ENCODE measurements at places on chromosomes 1 and 21.

DNA sequence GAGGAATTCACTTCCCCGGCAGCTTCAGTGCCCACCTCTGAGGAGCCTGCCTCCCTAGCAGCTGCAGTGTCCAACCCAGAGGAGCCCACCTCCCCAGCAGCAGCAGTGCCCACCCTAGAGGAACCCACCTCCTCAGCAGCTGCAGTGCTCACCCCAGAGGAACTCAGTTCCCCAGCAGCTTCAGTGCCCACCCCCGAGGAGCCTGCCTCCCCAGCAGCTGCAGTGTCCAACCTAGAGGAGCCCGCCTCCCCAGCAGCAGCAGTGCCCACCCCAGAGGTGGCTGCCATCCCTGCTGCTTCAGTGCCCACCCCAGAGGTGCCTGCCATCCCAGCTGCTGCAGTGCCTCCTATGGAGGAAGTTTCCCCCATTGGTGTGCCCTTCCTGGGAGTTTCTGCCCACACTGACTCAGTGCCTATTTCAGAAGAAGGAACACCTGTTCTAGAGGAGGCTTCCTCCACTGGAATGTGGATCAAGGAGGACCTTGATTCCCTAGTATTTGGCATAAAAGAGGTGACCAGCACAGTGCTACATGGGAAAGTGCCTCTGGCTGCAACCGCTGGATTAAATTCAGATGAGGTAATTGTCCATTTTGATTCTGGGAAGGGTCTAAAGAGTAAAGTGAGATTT is 77.4 kb upstream of the BMP8A start:
- DNase-seq = no peak

GRCh38 chr21:30839304-30839703 is 9.7 kb upstream of the KRTAP7-1 start:
- DNase-seq = no peak

DNA sequence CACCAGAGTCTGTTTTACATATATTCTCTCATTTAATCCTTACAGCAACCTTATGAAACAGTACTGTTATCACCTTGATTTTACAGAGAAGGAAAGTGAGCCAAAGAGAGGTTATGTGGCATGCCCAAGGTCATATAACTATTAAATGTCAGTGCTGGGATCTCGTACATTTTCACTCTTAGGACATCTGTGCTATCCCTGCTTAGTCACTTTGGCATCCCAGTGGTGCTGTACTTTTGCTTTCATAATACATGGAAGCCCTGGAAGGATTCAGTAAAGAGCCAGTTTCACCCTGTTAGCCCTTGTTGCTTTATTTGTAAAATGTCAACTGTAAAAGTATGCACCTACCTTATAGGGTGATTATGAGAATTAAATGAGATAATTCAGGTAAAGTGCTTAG is 104.4 kb downstream of the NFIA start:
- DNase-seq = no peak

GRCh38 chr1:113990530-113990929 is 11.3 kb downstream of the OLFML3 start:
- DNase-seq = no peak

DNA sequence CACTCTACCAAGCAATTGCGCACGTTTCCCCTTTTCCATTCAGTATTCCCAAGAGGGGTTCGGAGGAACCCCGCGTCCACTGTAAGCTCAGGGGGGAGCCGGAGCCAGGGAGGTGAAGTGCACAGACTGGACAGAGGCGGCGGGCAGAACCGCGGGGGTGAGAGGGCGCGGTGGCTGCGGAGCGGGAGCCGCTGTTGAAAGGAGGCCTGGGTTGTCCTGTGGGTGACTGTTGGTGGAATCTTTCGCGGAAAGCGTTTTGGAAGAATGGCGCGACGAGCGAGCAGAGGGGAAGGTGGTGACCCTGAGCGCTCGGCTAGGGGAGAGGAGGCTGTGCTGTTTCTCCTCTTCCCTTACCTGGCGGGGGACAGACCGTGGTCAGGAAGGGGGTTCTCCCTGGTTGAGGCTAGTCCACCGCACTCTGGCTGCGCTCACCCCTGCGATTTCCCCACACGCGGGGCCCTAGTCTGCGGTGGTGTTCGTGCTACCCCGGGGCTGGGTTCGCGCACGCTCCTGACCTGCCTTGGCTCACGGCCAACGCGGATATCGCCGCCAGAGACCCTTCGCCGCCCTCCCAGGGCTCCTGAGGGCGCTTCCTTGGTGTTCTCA is 92.8 kb downstream of the PRKAB2 start:
- no peak for DNase-seq

DNA sequence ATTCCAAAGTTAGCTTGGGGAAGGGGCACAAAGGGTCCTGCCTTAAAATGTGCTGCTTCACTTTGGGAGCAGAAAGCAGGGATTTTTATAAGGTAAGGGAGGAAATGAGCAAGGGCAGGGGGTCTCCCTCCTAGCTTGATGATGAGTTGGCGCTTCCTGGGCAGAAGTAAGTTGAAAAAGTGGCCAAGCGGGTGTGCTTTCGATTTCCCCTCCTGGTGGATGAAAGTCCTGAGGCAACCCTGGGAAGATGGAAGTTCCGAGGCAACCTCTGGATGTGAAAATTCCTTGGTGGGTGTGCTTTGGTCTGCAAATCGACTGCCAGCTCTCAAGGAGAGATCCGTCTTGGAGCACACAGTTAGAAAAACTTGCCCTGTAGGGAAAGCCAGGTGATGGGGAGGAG is 41.7 kb upstream of the CD2 start:
- no peak for DNase-seq

- no peak for DNase-seq
These were observed 2.2 kb downstream of the MYCBP start for GRCh38 chr1:38870996-38871395.

DNA sequence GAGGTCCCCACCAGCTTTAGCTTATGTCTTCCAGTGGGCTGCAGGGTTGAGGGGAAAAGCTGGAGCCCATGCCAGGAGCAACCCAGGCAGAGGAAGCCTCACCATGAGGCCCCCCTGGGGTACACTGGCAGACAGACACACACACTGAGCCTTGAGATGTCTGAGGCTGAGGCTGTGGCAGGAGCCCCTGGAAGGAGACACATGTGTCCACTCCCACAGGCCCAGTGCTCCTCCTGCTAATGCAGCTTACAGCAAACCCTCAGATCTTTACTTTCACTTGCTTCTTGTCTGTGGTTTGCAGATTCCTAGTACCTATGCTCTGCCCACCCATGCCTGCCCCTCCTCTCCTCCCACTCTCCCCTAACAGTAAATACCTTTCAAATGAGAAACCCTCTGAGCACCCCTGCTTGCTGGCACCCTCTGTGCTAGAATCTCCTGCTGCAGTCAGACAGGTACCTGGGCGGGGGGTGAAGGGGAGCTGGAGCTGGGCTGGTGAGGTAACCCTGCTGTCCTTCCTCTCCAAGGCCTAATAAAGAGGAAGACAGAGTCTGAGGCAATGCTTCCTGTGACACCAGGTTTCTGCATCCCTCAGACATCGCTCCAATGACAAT is 63.4 kb upstream of the NEK2 start:
- no peak for DNase-seq

DNA sequence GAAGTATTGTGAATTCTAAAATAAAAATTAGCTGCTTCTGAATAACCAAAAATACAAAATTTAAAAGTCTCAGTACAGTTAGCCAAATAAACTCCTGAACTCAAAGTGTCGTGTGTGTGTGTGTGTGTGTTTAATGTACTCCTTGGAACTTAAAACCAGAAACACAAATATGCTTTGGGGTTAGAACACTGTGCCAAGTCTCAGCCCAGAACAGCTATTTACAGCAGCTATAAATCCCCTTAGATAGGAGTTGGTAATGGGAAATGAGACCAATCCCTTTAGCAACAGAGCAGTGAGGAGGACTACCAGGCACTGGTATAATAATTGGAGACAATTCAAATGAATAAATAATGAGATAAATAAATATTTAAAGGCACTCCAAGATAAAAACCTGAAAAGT is 83.1 kb downstream of the PATJ start:
- no peak for DNase-seq
